COR-L47 (cell line): ENCODE measurements at places on chromosomes 12 and 14.
A peak's percentile ranks its signal among the peaks of the same experiment; 100 is the strongest.

- no peak for DNase-seq
Measured at GRCh38 chr14:93002851-93003298, 79.9 kb downstream of the CHGA start.

DNA sequence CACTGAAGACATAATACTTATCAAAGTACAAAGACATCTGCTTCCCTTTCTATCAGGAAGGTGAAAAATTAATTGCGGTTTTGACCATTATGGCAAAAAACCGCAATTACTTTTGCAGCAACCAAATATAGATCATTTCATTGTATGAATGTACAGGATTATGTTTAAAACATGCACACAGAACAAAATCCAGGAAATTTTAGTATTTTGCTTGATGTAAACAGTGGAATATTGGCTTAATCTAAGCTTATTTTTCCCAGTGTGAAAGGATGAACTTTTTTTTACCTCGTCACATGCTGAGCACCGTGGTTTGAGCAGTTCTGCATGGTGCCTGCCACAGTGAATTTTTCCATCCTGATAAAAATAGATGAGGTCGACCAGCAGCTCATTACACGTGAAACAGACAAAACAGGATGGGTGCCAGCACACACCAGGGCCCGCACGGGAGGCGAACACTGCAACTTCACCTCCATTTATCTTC is 121.2 kb downstream of the PRICKLE1 start:
- DNase-seq = no peak

GRCh38 chr12:93223440-93224426 is 154.0 kb upstream of the NUDT4 start:
- no peak for DNase-seq

DNA sequence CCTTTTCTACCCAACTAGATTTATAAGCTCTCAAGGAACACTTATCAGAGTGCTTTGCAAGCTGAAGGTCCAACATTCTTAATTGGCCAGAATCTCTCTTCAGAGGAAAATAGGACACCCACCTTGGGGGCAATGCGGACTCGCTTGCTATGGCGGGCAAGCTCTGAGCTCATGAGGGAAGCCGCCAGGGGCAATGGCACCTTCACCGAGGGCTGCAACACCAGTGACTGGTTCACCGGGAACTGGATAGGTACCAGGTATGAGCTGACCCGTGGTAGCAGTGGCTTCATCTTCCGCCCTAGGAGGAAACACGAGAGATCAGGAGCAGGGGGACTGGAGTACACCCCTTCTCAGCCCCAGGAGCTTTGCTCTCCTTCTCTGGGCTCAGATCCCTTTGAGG is 7.4 kb upstream of the TEX52 start:
- DNase-seq = no peak

DNA sequence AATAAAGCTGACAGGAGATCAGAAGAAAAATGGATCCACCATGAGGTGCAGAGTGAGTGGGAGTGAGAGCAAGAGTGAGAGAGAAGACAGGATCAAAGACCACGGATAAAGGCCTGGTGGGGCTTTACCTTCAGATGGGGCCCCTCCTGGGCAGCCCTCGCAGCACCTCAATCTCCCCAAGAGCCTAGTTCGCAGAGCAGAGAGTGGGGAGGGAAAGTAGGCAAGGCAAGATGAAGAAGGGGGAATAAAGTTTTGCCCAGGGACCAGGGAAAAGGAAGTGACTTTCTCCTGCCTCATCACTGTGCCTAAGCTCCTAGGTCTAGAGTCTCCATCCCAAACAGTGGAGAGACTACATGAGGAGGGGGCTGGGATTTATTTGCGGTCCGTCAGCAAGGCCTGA is 10.3 kb downstream of the OR10P1 start:
- no peak for DNase-seq

- no peak for DNase-seq
Measured at GRCh38 chr12:110744151-110744571, 1.5 kb upstream of the PPP1CC start.

- DNase-seq = peak; percentile 90
Measured at GRCh38 chr14:105212541-105213300, 31.6 kb upstream of the NUDT14 start.

DNA sequence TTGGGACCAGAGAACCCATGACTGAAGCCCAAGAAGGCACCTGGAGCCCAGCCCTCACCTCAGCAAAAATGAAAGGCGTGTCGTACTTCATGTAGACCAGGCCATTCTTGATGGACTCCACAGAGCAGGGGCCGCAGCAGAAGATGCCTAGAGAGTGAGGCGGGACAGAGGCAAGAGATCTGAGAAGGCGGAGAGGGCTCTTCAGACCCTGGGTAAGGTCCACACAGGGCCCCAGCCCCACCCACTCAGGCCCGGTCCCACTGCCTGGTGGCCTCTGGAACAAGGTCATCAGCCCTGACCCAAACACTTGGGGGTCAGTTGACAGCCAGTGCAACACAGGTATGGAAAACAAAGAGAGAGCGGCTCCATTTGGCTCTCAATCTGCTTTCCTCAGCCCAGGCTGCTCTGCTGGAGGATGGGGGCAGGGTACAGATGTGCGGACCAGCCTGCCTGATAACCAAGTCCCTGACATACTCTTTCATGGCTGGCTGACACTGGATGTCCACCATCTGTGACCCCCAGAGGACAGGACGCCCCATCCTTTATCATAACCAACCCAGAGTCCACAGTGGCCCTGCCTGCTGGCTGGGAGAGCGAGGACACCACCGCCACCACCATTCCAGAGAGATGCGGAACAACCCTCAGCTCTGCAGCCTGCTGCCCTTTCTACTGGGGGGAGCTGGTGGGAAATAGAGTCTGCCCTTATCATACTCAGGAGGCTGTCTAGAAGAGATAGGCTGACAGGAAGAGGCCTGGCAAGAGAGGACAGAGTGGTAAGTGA is 6.9 kb downstream of the TGM1 start:
- no peak for DNase-seq

- DNase-seq = no peak
Measured at GRCh38 chr12:132437943-132438700, 51.8 kb upstream of the FBRSL1 start.

DNA sequence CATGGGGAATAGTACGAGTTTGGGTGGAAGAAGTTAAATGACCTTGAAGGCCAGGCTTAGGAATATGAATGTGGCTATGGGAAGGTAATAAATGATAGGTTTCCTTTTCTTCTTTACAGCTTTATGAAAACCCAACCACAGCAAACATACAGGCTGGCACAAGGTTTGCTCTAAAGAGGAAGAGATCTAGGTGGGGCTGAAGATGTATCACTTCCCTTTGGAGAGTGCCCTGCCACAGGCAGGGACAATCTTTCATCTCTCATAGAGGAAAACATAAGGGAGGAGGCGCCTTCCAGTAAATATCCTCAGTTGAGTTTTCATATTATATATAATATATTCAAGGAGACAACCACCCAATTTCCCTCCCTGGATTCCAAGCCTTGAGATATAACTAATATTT is 72.9 kb upstream of the FRMD6 start:
- no peak for DNase-seq

- no peak for DNase-seq
Measured at GRCh38 chr14:104290756-104291122, 152.4 kb downstream of the KIF26A start.

GRCh38 chr14:64915797-64916196 is 1.5 kb downstream of the CHURC1 start:
- no peak for DNase-seq
